ENCODE measurements at places on chromosomes 7 and 10.
A peak's percentile ranks its signal among the peaks of the same experiment; 100 is the strongest.

GRCh38 chr7:32048970-32049491 lies 21.2 kb downstream of the PDE1C start:
- no peak for DNase-seq

DNA sequence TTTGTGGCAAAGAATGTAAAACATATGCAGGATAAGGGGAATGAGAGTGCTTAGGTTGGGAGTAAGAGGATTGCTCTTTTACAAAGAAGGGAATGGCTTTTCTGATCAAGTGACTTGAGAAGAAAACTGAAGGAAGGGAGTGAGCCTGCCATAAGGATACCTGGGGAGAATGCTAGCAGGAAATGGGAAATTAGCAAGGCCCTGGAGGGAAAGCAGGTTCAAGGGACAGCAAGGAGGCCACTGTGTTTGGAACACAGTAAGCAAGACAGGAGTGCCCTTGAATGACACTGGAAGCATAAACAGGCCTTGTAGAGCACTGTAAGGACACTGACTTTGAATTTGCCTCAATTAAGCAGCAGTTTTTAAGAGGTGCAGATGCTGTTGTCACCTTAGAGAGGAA lies 1069.9 kb downstream of the DNAJB9 start:
- no peak for DNase-seq

- DNase-seq: no peak
Observed at GRCh38 chr10:37732685-37733084, 124.7 kb downstream of the ZNF248 start.

DNA sequence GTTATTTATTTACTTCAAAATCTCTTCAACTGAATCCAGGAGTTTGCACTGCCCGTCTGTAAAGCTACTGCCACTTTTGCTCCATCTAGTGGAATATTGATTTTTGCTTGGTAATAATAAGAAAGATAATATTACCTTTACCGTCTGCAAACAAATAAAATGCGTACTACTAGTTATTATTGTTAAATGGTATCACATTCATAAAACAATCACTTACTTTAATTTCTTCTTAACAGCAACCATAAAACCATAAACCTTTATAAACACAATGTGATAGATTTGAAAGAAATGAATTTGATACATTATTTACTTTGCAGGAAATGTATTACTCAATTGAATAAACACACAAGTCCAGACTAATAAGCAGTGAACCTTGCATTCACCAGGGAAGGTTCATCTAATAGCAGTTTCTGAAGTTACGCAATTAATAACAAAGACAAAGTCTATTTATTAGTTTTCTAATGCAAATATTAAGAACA lies 6.4 kb downstream of the AGMO start:
- DNase-seq: peak; percentile 49

GRCh38 chr10:86712317-86712707 lies 44.0 kb downstream of the LDB3 start:
- DNase-seq: peak; percentile 16

DNA sequence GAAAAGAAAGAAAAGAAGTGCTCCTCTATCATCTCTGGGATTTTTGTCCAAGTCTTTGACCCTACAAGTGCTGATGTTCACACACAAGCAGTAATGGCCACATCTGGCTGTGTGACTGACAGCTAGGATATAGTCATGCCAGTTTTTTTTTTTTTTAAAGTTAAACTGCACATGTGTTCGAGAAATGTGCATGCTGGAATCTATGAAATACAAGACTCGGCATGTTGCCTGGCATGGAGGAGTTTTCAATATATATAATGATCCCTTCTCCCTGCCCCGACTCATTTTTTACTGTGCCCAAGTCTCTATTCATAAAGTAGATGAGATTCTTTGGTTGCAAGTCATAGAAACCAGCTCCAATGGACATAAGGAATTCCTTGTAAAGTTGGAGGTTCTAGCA lies 60.4 kb upstream of the FGFR2 start:
- DNase-seq: no peak

GRCh38 chr10:133328358-133329343 lies 8.0 kb downstream of the CALY start:
- no peak for DNase-seq

GRCh38 chr10:126351021-126351420 lies 37.3 kb downstream of the ADAM12 start:
- DNase-seq: no peak

- peak; percentile 21 for DNase-seq
Observed at GRCh38 chr7:115662120-115662519, 368.4 kb downstream of the TFEC start.

DNA sequence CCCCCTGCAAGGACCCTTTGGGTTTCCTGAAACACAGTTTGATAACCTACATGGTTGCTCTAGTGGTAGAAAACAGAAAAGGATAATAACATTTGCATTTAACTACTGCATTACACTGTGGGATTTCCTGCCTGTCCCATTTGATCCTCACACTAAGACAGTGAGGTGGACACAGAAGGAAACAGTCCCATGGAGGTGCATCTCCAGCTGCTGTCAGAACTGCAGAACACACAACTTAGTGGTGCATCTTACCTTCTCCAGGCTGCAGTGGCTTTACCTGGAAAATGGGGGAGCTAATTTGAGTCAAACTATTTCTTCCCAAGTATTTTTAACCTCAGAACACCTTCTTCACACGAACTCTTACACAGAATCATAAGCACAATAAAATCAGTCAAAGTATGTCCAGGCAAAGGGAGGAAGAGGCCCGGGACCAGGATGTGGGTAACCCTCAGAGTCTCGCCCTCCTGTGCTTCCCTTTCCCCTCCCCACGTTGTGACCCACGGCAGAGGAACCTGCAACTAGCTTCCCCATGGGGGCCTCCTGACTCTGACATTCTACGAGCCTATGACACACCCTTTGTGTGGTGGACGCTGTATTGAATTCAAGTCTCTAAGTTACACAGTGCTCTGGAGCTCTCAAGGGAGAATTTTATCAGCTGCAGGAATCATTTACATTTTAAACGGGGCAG lies 33.7 kb downstream of the SCRN1 start:
- DNase-seq: no peak

GRCh38 chr7:37016064-37016878 lies 292.0 kb upstream of the AOAH start:
- DNase-seq: no peak

DNA sequence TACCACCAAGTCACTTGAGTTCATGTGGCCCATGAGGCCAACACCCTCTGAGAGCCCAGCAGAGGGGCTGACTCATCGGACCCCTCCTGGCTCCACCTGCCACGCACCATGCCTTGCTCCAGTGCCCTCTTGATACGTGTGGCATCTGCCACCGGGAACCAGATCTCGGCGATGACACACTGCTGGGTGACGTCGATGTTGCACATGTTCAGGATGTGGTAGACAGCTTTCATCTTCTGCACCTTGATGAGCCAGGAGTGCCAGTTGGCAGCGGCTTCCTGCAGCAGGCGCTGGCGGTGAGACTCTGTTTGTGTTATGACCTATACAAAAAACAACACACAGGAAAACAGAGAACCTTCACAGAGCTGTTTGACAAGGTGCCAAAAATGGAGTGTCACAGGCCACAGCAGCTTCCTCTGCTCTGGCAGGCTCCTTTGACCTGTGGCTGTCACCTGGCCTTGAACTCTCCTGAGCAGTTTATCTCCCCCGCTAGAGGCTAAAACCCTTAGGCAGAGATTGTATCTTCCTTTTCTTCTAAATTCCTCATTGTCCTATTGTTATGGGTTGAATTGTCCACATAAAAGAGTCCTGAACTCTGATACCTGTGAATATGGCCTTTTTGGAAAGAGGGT lies 45.2 kb upstream of the TMEM213 start:
- peak; percentile 99 for DNase-seq

GRCh38 chr10:102497545-102497944 lies 5.0 kb downstream of the ACTR1A start:
- DNase-seq: no peak

DNA sequence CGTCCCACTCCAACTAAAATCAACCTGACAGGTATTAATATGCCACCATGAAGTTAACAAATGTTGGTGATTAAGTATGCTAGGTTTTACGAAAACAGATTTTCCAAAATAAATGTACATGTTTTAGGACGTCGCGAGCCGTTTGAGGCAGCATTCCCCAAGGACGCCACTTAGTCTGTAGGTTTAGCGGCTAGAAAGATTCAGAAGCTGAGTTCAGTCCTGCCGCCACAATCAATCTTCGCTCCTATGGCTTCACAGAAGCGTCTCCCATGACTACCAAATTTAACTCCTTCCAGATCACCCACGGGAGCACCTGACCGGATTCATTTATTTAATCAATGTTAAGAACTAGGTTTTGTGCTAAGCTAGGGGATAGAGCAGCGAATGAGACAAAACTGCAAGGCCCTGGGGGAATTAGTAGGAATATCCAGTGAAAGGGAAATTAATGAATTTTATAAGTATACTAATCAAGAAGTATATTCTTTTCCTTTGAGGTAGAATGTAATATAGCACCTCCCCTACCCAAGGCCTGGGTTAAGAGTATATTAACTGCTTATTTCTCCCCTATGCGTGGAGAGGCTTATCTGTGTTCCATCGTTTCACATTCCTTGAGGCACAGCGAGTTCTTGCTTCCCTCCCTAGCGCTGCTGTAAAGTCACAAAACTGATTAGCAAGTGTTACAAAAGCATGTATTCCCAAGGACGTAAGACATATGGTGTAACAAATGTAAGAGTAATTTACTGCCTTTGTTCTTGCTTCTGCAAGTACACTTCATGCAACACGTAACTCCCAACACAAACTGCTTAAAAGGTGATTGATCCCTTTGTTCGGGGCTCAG lies 994 bp upstream of the CYP51A1 start:
- peak; percentile 44 for DNase-seq

DNA sequence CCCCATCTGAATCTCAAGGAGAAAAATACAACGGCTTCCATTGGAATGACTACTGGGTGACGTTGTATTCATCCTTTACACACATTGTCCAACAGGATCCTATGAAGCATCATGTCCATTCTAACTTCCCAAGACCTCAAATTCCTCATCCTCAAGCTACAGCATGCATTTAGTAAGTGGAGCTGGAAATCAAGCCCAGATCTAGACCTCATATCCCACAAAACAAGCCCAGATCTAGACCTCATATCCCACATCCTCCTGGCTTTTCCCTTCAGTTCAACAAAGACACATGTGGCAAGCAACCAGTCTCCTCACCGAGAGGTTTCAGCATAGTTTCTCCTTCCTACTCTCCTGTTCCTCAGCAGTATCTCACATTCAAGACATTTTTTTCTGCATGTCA lies 12.2 kb downstream of the IGF2BP3 start:
- no peak for DNase-seq

GRCh38 chr10:65350611-65351010 lies 1575.2 kb upstream of the LRRTM3 start:
- DNase-seq: no peak

- DNase-seq: no peak
Observed at GRCh38 chr7:21041252-21041651, 254.6 kb upstream of the SP8 start.

DNA sequence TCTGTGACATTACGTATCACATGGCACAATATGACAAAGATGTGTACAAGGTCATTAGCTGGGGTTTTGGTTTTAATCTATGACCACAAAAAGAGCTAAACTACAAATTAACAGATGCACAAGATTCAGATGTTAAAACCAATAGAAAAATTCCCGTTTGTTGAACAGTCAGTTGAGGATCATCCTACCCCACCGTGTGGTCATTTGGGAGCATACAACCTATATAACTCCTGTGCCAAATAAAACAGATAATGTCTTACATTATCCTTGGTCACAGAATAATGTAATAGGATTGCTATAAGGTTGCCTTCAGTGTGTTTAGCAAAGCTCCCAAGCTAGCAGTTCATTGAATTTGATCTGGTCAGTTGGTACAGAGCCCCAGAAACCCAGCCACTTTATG lies 28.2 kb downstream of the ASNS start:
- peak; percentile 6 for DNase-seq

DNA sequence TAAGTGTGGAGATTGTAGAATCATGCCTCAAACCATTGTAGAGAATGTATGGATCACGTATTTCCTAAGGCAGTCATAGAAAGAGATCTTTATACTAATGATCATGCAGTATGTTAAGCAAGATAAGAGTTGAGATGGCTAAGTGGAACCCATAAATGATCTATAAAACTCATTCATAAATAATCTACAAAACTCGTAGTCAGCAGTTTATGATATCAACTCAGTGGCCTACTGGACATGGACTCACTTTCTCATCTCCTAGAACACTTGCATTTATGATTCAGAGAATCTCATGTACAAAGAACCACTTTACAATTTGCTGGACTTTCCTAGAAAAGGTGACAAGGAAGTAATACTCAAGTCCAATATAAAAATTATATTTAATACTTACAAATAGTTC lies 339.6 kb downstream of the PCLO start:
- no peak for DNase-seq

GRCh38 chr10:132845780-132846595 lies 60.0 kb upstream of the NKX6-2 start:
- DNase-seq: no peak

DNA sequence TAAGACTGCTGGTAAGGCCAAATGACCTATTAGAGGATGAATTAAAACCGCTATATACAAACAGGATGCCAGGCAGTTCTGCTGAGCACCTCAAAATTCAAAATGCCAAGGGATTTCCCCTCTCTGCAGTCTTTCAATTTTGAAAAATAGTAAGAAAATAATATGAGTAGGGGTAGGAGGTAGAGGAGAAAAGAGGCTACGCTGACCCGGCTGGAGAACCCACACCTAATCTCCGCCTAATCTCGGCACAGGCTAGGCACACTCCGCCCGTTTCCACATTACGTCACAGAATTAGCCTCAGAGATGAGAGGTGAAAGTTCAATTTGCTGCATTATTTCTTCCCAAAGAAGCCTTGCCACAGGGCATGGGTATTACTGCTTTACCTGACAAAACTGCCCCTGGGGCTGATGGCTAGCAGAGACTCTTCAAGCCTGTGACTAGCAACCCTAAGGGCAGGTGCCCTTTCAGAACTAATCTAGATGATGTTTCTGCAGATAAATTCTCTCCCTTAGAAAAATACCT lies 21.3 kb upstream of the SPOCK2 start:
- DNase-seq: no peak

GRCh38 chr7:36395171-36395894 lies 5.7 kb downstream of the ANLN start:
- DNase-seq: no peak

GRCh38 chr7:101066833-101067177 lies 18.5 kb upstream of the TRIM56 start:
- DNase-seq: no peak

GRCh38 chr10:70584909-70585544 lies 17.5 kb downstream of the PRF1 start:
- no peak for DNase-seq

- peak; percentile 49 for DNase-seq
Observed at GRCh38 chr7:101232141-101232850, 5.3 kb downstream of the CLDN15 start.

DNA sequence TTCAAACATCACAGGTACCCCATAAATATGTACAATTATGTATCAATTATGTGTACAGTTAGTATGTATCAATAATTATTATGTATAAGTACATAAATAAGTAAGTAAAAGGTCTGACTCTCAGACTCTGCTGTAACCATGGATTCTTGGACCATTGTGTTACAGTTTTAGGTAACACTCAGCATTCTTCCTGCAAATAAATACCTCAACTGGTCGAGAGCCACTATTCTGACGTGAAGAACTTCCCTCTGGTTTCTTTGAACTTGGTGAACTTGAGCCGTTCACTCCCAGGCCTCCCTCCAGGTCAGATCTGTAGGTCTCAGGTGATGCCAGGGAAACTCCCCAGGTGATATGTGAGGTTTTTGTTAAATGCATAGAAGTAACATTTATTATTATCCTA lies 191.8 kb upstream of the PLXNA4 start:
- no peak for DNase-seq
